ENCODE measurements at places on chromosomes 12 and 14.

- no peak for DNase-seq
These were observed 354.0 kb downstream of the FLRT2 start for GRCh38 chr14:85883966-85884365.

GRCh38 chr12:110858848-110859247 lies 12.1 kb downstream of the CCDC63 start:
- DNase-seq, result no peak

DNA sequence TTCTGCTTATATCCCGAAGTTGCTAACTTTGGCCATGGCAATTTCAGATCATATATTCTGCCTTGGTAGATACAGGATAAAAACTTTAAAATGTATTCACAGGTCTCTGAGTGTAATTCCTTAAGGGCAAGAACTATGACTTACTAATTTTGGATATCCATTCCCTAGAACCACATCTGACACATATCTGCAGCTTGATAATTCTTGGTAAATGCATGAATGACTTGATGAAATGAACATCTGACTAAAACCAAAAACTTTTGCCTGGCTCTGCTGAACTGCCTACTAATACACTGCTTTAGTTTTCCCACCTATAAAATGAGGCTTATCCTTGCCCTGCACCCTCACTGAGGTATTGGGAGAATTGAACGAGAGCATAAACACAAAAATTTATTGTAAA lies 32.2 kb downstream of the SLC25A21 start:
- DNase-seq, result no peak

GRCh38 chr14:22177870-22178269 lies 411.2 kb downstream of the DAD1 start:
- no peak for DNase-seq

GRCh38 chr12:110079477-110080400 lies 31.4 kb upstream of the C12orf76 start:
- DNase-seq, result no peak

DNA sequence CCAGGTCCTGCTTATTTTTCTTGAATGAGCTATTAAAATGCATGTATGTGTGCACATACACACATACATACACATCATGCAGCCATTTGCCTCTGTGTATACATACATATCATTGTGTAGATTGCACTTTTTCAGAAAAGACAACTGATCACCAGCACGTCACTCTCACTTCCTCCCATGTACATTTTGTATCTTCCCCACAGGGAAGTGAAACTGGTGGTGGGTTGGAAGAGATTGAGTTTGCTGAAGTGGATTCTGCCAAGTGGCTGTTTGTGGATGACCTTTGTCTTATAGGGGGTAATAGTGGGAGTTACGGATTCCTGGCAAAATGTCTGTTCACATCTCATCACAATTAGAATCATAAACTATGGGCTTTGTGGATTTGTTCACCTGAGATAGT lies 448.6 kb downstream of the RAD51B start:
- no peak for DNase-seq

GRCh38 chr12:12845794-12846243 lies 32.7 kb downstream of the DDX47 start:
- DNase-seq, result no peak
